ENCODE measurements at places on chromosomes 2 and 18. TPM values are rescaled to one million over a fixed set of nuclear protein-coding genes. Genes with fewer than 3 reads are reported as not detected.

DNA sequence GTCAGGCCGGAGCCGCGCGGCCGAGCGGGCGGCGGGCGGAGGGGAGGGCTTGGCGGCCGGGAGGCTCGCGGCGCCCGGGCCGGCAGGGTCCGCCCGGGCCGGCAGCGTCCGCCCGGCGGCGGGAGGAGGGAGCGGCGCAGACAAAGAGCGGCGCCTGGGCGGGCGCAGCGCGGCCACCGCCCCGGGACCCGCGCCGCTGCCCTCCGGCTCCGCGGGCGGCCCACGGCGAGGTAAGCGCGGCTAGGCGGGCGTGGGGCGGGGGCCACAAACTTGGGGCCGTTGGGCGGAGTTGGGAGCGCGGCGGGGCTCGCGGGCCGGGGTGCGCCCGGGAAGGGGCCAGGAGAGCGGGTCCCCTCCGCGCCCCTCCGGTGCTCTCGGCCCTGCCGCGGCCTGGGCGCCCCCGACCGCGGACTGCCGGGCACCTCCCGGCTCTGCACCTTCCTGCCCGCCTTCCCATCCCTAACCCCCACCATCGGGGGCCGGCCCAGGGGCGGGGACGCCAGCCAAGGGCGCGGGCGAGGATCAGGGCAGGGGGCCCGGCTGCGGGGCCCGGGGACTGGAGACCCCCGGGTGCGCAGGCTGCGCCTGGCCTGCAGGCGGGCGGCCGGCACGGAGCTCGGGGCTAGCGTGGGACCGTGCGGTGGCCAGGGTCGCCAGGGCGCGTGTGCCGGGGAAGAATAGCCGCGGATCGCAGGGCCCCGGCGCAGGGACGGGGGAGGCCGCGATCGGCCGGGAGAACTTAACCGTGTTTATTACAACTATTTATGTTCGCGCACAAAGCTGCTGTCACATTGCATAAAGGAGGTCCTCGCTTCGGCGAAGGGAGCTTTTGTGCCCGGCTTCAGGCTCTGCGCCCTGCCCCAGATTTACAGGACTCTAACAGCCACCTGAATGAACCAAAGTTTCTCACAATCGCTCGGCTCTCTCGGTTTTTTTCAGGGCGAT lies at the start of gene NCK2:
Gene NCK2 (plus strand): TSS at position 4 of the 945 bp plus-strand sequence. CDS start 110,152 bp downstream, outside the sequence.
- no peak for DNase-seq

DNA sequence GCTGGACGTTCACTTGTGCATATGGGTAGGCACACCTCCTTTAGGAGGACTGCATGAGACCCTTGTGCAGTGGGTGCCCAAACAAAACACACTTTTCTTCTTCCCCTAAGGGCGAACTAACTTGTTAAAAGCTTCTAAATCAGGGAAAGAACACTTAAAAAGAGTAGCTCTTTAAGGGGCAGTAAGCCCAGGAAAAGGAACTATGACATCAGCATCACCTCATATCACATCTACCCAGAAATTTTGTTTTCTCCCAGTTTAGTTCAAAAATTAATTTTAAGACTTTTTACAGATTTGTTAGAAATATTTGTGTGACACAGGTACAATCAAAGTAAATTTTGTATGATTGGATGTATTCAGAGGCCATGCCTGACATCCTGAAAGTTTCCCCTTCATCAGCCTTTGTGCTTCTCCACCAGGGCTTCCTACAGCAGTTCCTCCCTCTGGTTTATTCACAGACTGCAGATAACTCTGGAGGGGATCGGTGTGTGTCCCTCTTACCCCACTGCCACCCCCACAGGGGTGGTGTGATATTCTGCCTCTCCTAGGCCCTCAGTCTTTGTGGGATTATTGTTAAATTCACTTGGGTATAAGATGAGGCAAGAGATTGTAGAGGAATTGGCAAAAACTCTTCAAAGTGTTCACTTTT lies 27.6 kb downstream of the BCL2L11 start:
- DNase-seq: no peak

- DNase-seq: no peak
These were observed 320.5 kb upstream of the ZNF521 start for GRCh38 chr18:25672490-25672889.

GRCh38 chr2:146918280-146918679 lies 926.5 kb upstream of the ACVR2A start:
- no peak for DNase-seq

GRCh38 chr18:24157855-24158254 lies 19.0 kb downstream of the CABYR start:
- no peak for DNase-seq

DNA sequence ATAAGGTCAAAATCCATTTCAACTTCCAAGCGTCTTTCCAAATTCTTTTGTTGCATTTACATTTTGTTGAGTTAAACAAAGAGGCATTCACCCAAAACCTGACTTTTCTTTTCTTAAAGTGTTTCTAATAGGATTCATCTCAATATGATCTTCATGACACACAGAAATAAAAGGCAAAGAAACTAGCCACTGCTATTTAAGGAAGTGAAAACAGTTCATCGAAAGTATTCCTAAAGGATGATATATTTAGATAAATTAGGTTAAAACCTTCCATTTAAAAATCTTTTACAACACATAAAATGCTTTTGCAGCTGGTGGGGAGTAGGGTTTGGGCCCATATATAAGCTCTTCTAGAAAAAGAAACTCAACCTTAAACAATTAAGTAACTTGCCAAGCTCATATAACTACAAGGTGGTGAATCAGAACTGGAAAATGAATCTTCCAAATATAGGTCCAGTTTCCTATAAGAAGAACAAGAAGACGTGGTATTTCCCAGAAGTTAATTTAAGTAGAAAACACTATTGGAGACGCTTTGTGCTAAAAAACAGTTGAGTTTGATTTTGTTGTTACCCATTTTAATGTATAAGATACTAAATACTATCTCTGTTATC lies 336.0 kb upstream of the HNRNPA3 start:
- DNase-seq: no peak

DNA sequence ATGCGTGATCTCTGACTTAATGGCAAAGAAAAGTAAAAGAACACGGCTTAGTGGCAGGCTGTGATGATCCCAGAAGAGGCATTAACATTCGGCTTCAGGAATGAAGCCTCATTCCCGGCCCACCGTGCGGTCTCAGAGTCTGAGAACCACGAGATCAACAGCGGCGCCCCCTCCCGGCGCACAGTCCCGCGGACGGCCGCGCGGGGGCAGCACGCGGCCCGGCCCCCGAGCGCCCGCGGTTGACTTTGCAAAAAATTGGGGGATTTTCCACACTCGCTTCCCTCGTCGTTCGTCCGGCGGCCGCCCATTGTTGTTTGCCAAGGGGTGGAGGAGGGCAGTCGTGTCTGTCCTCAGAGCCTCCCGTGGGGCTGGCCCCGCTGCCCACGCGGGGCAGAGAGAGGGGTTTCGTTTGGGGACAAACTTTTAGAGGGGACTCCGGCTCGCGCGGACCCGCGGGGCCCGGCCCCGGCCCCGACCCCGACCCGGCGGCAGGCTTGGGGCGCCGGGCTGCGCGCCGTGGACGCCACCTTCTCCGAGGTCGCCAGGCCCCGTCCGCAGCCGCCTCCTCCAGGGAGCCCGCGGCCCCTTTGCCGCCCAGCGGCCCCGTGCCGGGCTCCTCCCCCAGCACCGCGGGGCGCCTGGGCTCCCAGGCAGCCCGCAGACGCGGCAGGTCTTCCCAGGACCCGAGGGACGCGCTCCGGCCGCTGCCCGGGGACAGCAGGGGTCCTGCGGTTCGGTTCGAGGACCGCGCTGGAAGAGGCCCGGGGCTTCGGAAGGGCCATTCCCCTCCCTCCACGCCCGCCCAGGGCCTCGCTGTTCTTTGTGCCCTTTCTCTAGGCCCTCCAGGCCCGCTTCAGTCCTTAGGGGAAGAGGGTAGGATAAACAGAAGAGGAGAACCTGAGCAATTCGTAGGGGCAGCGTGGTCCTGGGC lies 3.4 kb upstream of the HS6ST1 start:
- no peak for DNase-seq

DNA sequence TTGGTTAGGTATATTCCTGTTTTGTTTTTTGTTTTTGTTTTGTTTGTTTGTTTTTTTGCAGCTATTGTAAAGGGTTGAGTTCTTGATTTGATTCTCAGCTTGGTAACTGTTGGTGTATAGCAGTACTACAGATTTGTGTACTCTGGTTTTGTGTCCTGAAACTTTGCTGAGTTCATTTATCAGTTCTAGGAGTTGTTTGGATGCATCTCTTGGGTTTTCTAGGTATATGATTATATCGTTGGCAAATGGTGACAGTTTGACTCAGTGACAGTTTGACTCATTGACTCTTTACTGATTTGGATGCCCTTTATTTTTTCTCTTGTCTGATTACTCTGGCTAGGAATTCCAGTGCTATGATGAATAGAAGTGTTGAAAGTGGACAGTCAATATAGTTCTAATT lies 53.7 kb downstream of the APLF start:
- DNase-seq: no peak

DNA sequence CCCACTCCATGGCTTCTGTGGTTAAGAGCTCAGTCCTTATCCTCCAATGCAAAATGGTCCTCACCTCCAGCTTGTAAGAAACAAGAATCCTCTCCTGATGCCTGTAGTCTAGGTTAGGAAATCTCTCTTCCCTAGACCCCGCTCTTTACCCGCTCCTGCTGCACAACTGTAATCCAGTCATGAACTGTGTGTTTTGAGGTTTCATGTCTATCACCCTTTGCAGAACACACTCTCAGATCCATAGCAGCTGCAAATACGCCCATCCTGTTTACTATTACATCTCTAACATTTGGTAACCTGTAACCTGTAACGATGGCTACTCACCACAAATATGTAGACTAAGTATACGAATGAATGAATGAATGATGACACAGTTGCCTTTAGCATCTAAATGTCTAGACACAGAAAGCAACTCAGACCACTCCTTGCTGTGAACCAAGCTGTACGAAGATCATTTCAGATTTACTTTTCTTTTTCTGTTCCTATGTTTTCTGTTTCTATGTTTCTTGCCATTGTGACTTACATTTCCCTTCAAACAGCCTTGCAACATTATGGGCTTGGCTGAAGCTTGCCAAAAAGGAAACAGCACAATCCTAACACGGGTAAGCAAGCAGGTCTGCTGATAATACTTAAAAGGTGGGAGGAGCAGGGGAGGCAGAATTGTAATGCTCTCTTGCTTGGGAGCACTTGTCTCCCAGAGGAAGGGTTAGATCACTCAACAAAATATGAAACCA lies 53.7 kb downstream of the EPHA4 start:
- DNase-seq: peak; percentile 57

IL36B gene
- not detected for polyA plus RNA-seq

CHST10 gene
- 4.4 TPM for polyA plus RNA-seq

CAPN13 gene
- polyA plus RNA-seq: not detected

Data from foreskin keratinocyte (primary cell).